Stimulated activated CD4-positive, alpha-beta T cell treated with anti-CD3 and anti-CD28 coated beads, Interleukin-4, amount 100 ng/mL, for 1 hour (primary cell): ENCODE measurements at places on chromosomes 1 and 21.
A peak's percentile ranks its signal among the peaks of the same experiment; 100 is the strongest.

GRCh38 chr1:2611031-2611501, 21.8 kb downstream of the MMEL1 start:
- DNase-seq: no peak

- DNase-seq: no peak
Observed at GRCh38 chr1:66733348-66734017, 18.8 kb upstream of the DYNLT5 start.

DNA sequence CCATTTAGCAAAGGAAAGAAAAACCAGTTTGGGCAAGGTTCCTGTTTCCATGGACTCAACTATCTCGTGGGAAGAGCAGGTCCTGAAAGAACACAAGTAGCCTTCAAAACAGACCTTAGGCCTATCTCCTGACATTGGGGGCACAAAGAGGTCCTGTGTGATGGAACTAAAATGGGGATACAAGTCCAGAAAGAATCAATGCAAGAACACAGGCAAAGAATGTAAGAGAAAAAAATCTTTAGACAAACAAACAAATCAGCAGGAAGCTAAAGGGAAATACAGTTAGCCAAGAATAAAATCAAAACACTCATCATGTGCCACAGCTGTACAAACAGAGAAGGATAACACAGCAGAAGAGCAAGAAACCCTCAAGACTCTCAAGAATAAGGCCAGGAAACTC, 28.2 kb downstream of the SLC30A10 start:
- DNase-seq: no peak

GRCh38 chr1:66237042-66237441, 296.9 kb upstream of the SGIP1 start:
- DNase-seq: no peak

DNA sequence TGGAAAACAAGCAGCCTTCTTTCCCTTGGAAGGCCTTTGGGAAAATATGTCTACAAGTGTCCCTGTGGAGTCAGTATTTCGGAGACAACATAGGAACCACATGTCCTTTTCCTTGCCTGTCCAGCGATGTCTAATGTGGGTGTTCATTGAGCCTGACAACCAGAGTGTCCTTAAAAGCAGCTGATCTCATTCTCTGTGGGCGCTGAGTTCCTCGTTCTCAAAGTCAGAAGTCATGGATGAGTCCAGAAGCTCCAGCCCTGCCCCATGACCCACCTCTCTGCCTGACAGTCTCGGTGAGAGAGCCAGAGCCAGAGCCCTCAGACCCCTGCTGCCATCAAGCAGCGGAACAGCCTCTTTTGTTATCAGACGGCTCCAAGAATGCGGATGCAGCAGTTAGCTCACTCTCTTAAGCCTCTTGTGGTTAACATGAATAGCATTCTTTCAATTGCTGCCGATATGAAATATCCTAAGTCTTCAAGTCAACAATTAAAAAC, 329.2 kb downstream of the TGFB2 start:
- DNase-seq: no peak

GRCh38 chr1:113931451-113931851, 2.3 kb downstream of the HIPK1 start:
- DNase-seq: no peak

DNA sequence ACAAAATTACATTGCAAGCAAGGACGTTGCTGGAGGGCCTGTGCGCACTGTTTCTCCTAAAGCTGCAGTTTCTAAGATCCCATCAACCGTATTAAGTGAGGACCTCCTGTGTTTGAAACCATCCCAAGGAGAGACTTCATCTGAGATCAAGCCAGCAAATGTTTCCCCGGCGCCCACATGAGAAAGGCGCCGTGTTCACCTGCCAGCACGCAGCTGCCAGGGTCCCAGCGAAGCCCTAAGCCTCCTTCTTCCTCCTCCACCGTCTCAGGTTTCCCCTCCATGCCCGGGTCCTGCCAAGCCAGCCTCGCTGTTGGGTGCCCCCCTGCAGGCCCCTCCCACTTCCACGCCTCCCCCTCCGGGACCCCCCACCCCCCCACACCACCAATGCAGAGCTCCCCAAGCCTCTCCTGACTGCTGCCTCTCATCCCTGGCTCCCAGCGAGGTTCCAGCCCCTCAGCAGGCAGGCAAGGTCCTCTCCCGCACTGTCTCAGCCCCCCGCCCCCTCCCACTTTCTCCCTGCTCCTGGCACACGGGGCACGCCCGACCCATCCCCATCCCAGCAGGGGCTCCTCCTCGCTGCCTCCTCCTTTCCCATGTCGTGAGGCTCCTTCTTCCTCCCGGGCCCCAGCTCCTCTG, 8.6 kb upstream of the TFF1 start:
- DNase-seq: no peak

DNA sequence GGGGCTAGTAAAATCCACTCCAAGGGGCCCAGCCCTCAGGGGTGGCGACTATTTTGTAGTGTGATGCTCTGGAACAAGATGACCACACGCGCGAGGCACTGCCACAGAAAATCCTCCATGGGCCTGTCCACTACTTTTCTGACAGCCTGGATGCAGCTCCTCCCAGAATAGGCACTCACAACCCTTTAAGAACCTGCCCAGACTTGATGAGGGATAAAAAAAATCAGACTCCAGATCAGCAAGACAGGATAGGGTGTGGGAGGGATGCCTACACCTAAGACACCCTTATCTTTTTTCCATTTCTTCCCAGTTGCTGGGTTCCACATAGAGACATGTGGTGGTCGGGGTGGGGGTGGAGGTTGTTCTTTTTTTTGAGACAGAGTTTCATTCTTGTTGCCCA, 33.5 kb downstream of the PCAT6 start:
- no peak for DNase-seq

- no peak for DNase-seq
Observed at GRCh38 chr1:224141693-224142092, 27.8 kb downstream of the FBXO28 start.

DNA sequence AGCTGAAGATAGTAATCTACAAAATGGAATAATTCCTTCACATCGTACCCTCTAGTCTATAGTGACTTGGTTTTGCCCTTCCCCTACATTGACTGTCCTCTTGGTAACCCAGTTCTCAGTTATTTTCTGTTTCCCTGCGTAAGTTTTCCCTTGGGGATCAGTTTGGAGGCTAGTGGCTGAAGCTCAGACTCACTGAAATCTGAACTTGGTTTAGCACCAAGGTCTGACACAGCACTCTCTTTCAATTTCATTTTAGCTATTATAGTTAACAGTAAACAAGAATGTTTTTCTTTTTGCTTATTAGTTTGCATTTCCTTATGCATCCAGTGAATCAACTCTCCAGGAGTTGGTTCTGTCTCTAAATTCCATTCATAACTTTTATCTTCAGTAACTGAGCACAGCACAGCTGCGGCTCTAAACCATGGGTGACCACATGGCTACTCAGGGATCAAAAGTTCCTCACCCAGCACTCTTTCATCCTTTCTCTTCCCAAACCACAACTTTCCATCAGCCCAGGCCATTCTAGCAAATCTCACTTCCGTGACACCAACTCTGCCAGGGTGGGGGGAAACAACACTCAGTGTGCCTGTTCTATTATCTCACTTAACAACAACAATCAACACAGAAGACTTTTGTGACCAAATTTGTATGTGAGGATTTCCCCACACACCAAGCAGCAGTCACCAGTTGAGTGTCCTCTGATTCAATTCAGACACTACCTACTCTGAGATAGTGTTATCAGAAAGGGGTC, 17.6 kb upstream of the IFI6 start:
- DNase-seq: no peak

DNA sequence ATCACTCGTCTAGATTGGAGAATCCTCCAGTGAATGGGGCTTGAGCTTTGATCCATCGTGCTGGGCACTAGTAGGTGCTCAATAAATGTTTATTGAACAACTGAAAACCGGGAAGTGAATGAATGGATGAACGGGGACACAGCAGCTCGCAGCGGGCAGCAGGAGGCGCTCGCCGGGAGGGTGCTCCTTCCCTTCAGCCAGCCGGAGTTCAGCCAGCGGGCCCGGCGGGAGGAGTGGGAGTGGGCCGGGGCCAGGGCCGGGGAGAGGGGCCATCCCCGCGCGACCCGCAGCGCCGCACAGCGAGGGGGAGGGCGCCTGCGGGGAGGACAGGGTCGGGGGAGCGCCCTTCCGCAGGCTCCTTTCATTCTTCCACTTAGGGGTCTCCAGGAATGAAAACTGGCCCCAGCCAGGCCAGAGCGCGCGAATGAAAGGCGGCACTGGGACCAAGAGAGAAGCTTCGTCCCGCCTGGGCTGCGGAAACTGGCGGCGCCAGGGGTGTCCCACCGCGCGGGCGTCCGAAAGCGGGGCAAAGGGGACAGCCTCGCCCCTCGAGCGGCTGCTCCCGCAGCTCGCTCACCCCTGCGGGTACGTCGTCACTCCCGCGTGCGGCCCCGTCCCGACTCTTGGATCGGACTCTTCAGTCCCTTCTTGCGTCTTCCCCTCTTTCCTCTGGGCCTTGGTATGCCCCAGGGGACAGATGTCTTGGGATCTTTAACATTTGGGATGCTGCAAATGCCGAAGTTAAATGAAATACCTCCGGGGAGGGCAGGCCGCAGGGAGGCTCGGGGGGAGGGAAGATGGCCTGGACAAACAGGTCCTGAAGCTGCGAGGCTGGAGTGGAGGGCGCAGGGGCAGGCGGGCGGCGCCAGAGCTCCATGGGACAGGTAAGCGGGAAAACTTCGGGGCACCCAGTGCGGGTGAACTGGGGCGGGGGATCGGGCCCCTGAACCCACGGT, 3.6 kb upstream of the INAVA start:
- peak; percentile 25 for DNase-seq

GRCh38 chr1:64195081-64195395, 8.4 kb upstream of the UBE2U start:
- DNase-seq: no peak

GRCh38 chr1:20732588-20733359, at the start of gene SH2D5:
SH2D5 (minus strand) TSS chr1:20732703; CDS start chr1:20728044, 4,659 bp downstream.
- peak; percentile 72 for DNase-seq

DNA sequence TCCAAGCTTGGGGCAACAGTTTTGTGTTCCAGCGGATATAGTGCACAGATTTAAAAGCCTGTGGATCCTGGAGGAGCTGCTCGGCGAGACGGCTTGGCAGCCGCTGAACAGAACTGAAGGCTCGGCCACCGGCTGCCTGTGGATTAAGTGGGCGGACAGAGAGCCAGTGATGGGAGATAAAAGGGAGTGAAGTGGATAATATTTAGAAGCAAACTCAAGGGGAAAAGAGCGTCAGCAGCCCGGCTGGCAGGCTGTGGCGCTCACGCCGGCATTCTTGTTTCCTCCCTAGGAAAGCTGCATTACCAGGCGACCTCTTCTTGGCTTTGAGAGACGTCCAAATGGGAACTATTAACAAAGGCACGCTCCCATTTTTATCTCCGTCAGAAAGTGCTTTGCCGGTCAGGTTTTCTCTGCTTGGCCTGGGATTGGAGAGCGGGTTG, 10.4 kb downstream of the TRABD2B start:
- no peak for DNase-seq

DNA sequence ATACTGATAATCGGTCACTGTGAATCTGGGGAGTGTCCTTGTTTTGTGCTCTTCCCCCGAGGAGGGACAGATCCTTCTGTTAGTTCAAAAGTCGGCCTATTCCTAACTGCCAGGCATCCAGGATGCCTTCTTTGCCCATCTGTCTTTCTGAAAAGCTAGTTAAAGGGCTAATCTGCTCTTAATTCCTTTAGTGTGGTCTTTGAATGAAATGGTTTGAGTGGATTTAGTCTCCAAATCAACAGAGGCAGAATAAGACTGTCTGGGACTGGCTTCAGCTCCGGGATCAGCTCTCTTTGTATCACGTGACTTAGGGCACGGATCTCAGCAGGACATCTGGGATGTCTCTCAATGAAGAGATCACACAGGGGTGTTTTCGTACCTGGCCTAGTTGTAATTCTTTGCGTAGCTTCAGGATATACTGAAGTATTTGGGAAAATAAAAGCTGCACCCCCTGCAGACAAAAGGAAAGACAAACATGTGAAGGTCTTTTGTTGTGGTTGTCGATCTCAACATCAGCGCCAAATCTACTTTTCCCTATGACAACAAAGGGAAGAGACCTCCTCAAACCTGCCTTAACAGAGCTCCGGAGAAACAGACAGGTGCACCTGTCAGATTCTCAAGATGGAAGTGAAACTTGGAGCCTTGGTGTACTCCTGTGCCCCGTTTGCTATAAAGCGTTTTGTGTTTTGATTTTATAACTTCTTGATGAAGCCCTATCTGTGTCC, 97.9 kb downstream of the ERG start:
- DNase-seq: no peak

GRCh38 chr1:14156543-14156942, 441.9 kb upstream of the KAZN start:
- no peak for DNase-seq

DNA sequence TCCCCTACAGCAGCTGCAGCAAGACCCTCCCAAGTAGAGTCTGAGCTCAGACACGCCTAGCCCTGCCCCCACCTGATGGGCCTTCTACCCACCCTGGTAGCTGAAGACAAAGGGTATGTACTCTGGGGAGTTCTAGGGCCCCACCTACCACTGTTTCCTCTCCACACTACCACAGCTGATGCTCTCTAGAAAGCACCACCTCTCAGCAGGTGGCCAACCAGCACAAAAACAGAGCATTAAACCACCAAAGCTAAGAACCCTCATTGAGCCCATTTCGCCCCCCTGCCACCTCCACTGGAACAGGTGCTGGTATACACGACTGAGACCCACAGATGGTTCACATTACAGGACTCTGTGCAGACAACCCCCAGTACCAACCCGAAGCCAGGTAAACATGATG, 258.9 kb downstream of the SETD4 start:
- DNase-seq: no peak

- DNase-seq: no peak
Observed at GRCh38 chr1:25697435-25698217, 81.0 kb downstream of the MAN1C1 start.

GRCh38 chr1:28099050-28099769, 10.8 kb upstream of the EYA3 start:
- no peak for DNase-seq
